ENCODE measurements at places on chromosomes 16 and 17.
A peak's percentile ranks its signal among the peaks of the same experiment; 100 is the strongest.

DNA sequence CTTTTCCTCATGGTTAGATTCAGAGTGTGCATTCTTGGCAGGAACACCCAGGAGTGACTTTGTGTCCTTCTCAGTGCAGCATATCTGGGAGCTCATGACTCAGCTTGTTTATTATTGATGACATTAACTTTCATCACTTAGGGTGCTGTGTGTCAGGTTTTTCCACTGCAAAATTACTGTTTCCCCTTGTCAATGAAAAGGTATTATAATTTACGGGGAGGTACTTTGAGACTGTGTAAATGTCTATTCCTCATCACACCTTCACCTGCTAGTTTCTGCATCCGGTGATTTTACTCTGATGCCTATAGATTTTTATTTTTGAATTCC is 50.5 kb downstream of the WWP2 start:
- no peak for DNase-seq

GRCh38 chr17:16438173-16438556 is 22.8 kb downstream of the TRPV2 start:
- DNase-seq, result no peak

- peak; percentile 62 for DNase-seq
Observed at GRCh38 chr16:53061701-53062159, 6.9 kb downstream of the CHD9 start.

DNA sequence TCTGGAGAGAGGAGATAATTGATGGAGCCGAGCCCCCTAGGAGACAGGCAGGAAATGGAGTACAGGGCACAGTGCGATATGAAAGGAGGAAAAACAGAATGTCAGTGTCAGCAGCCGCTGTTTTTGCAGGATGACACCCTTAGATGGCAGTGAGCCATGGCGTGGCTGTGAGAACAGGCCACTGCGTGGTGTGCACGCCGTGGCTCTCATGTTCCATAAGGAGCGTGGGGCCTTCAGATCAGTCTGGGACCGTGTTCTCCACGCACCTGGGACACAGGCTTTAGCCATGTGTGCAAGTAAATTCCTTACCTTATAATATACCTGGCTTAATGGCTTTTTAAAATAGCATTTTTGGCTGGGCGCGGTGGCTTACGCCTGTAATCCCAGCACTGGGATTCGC is 198.0 kb downstream of the KATNIP start:
- DNase-seq, result no peak

- DNase-seq, result no peak
Observed at GRCh38 chr17:47757386-47757785, 24.4 kb downstream of the TBX21 start.

DNA sequence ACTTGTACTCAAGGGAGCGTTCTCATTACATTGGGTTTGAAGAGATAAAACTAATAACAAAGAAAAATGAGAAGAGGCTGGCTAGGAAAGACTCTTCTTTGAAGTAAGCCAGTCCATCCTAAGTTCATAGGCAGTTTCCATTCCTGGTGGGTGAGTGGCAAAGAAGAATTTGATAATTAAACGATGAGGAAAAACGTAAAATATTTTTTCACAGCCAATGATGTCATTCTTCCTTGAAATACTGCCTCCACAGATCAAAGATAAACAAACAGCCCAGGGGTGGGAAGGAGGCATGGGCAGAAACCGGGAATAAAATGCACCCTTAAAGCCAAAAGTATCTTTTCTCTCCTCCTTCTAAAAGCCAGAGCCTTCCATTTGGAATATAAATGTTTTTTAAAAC is 346.6 kb downstream of the PMP22 start:
- no peak for DNase-seq

DNA sequence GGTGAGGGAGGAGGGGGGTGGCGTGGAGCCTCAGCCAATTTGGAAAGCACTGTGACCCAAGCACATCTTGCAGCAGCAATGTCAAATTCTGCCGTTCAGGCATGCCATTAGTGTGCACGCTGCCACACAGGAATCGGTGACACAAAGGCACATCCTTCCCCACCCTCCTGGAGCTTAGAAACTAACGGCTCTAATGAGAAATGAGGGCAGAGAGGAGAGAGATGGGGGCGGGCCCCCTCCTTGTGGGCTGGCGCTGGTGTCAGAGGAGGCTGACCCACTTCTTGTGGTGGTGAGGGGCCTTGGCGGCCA is 94.8 kb downstream of the RTN4RL1 start:
- no peak for DNase-seq

GRCh38 chr17:72439893-72440502 is 319.2 kb downstream of the SOX9 start:
- DNase-seq, result no peak

DNA sequence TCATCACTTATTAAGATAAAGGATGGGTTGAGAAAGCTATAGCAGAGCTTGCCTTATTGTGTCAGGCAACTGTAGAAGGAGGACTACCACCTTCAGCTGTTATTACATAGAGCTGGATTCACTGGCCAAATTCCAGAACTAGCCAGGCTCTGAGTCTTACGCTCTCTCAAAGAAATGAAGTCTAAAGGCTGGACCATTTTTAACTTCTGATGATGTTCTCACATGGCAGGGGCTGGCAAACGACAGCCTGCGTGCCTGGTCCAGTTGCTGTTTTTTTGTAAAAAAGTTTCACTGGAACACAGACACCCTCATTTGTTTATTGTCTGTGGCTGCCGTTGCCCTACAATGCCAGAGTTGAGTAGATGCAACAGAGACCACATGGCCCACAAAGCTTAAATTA is 21.2 kb downstream of the TRAF4 start:
- no peak for DNase-seq
